Cardiac muscle cell (in vitro differentiated cells and primary cell): ENCODE measurements at places on chromosomes 16 and 17. TPM values are rescaled to one million over a fixed set of nuclear protein-coding genes. Genes with fewer than 3 reads are reported as not detected.

- no peak for DNase-seq
Measured at GRCh38 chr17:42329025-42329976, 41.0 kb downstream of the STAT5A start.

DNA sequence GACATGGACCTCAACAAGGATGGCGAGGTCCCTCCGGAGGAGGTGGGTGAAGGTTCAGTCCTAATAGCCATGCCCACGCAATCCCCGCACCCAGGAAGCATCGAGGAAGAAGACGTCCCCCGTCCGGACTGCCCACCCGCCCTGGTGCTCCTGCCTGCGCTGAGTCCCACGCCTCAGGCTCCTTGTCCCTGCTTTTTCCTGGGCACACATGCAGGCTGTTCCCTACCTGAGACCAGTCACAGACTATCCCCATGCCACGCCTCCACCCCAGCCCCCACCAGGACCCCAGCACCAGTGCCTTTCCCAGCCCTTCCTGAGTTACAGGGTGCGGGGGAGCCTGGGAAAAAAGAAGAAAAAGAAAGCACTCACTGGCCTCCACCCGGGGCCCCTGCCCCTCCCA is 9.0 kb downstream of the FKBP10 start:
- no peak for DNase-seq

Gene MT1B
- not detected in 2 replicates for total RNA-seq

GRCh38 chr17:50508573-50509460 is 578 bp downstream of the MYCBPAP start:
- no peak for DNase-seq

DNA sequence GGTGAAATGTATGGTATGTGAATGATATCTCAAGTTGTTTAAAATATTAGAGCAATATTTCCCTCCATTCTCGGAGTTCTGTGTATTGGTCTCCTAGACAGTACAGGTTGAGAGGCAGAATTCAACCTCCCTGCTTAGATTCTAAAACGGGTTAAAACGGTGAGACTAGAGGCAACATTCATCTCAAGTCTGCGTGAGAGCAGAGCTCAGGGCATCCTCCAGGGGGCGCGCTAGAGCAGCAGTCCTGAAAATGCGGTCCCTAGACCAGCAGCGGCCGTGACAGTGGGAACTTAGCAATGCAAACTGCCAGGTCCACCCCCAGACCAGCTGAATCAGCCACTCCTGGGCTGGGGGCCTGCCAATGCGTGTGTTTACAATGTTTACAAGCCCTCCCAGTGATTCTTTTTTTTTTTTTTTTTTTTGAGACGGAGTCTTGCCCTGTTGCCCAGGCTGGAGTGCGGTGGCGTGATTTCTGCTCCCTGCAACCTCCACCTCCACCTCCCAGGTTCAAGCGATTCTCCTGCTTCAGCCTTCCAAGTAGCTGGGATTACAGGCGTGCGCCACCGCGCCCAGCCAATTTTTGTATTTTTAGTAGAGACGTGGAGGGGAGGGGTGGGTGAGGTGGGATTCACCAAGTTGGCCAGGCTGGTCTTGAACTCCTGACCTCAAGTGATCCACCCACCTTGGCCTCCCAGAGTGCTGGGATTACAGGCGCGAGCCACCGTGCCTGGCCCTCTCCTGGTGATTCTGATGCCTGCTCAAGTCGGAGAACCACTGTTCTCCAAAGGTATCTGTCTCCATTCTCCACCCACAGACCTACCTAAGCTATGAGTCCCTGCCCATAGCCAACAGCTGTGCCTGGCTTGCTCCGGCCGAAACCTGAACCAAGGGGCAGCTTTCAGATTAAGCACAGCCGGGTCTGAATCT is 24.2 kb downstream of the KLHL36 start:
- DNase-seq = peak; percentile 74

Gene TRPV2
- 0.09 and 0.28 TPM in 2 replicates for total RNA-seq

GRCh38 chr17:61260071-61260797 is 139.4 kb upstream of the TBX2 start:
- peak; percentile 41 for DNase-seq

GRCh38 chr17:31378638-31379037 is 12.8 kb upstream of the RAB11FIP4 start:
- DNase-seq = no peak

- DNase-seq = no peak
Measured at GRCh38 chr17:77332034-77332971, 191.5 kb downstream of the SEC14L1 start.

- no peak for DNase-seq
Measured at GRCh38 chr17:80585890-80586845, 41.5 kb downstream of the RPTOR start.

DNA sequence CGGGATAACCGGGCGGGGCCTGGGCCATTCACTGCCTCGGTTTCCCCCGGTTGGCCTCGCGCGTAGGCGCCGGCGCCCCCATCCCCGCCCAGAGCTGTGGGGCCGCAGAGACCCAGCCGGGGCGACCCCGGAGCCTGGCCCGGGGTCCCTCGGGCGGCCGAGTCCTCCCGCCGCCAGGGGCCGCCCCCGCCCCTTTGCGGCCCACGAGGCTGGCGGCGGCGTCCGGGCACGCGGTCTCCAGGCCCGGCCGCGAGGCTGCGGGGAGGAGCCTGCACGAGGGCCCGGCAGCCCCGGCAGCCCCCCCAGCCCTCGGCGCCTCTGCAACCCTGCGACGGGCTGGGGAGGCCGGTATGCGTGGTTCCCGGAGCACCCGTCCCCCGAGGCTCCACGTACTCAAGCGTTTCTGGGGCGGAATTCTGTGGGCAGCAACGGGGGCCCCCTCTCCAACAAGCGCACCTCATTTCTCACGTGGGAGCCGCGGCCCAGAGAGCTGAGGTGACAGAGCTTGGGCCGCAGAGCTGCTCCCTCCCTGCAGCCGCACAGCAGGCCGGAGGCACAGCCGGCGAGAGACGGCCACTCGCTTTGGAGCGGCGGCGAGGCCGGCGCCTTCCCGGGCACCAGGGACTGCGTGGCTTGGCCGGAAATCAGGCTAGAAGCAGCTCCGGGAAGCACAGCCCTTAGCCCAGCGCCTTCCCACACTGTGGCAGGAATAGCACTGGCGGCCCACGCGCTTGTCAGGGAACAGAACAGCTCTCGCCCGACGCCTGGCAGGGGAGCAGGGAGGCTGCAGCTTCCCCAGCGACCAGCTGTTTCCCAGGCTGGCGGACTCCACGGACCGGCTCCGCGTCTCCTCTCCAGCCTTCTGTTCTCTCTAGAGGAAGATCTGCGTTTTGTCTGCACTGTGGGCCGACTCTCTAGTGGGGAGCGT is 867 bp upstream of the LIMD2 start:
- peak; percentile 53 for DNase-seq

Gene ST6GALNAC1
- total RNA-seq = 0.99 TPM in 1 of 2 replicates, not detected in the other

GRCh38 chr17:19799796-19800195 is 51.7 kb upstream of the ALDH3A1 start:
- no peak for DNase-seq

- no peak for DNase-seq
Measured at GRCh38 chr16:31334934-31335333, 20.0 kb upstream of the ITGAX start.

Gene KRT20
- total RNA-seq = not detected in 2 replicates

DNA sequence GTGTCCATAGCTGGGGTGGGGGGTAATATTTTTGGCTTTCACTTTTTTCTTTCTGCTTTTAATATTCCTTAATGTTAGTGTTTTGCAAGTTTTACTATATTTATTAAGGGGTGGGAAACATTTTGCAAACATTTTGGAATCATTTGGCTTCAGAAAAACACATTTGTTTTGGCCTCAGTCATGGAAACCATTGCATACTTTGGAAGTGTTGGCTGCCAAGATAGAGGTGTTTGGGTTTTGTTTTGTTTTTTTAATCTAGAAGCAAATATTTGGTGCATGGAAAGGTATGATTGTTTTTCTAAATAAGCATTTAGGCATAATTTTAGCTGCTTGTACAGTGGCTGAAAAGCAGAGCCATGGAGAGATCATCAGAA is 243.3 kb downstream of the KATNIP start:
- no peak for DNase-seq

DNA sequence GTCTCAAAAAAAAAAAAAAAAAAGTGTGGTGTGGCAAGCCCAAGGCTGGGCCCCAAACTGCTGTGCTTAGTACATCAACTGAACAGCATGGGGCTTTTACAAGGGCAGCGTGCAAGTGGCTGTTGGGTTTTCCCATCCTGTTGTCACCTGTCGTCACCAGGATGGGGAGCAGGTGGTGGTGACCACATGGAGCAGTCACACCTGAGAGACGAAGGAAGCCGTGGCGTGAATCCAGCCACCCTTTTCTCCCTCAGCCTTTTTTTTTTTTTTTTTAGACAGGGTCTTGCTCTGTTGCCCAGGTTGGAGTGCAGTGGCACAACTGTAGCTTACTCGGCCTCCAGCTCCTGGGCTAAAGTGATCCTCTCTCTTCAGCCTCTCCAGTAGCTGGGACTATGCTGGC is 4.1 kb upstream of the MRPL58 start:
- no peak for DNase-seq

Gene LGALS9B
- not detected in 2 replicates for total RNA-seq

GRCh38 chr16:31331807-31332301 is 23.1 kb upstream of the ITGAX start:
- no peak for DNase-seq

Gene PRAC2
- not detected in 2 replicates for total RNA-seq

DNA sequence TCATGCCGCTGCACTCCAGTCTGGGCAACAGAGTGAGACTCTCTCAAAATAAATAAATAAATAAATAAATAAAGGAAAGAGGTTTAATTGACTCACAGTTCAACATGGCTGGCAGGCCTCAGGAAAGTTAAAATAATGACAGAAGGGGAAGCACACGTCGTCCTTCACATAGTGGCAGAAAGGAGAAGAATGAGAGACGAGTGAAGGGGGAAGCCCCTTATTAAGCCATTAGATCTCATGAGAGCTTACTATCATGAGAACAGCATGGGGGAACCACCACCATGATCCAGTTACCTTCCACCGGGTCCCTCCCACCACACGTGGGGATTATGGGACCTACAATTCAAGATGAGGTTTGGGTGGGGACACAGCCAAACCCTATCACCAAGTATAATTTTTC is 54.5 kb downstream of the PAFAH1B1 start:
- DNase-seq = no peak

Gene TBC1D16
- 30.3 and 37.5 TPM in 2 replicates for total RNA-seq

Gene UMOD
- total RNA-seq = not detected in 2 replicates

Gene ACSM3
- total RNA-seq = 1.2 and 4.5 TPM in 2 replicates

Gene ATP2C2
- 0.18 TPM in 1 of 2 replicates, not detected in the other for total RNA-seq

Gene RAPGEFL1
- total RNA-seq = 7.1 and 12.2 TPM in 2 replicates

Gene EVI2A
- not detected in 2 replicates for total RNA-seq

- no peak for DNase-seq
Measured at GRCh38 chr16:81879625-81880024, 100.5 kb downstream of the PLCG2 start.

- no peak for DNase-seq
Measured at GRCh38 chr17:81683208-81683583, 401 bp downstream of the ARL16 start.

Gene ZP2
- not detected in 2 replicates for total RNA-seq

GRCh38 chr17:48769009-48769675 is 40.6 kb upstream of the HOXB13 start:
- no peak for DNase-seq

Gene PRKCB
- total RNA-seq = 0.66 and 1.6 TPM in 2 replicates

DNA sequence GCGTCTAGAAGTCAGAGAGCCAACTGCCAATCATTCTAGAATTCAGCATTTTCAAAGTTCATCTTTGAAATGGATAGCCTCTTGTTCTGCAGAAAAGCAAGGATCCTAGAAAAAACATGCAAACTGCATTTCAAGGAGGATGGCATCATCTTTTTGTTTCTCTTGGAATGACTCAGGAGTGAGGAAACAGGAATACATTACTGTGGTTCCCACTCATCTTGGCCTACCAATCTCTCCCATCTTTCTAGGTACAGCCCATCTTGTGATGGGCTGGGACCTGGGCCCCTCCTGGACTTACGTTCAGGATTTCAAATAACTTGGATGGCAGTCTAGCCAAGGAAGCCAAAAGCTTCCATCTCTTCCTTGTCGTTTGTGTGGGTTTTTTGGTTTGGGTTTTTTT is 363.4 kb downstream of the CDH13 start:
- no peak for DNase-seq

Gene PLLP
- total RNA-seq = 11.4 and 14.2 TPM in 2 replicates

GRCh38 chr16:1108299-1109252 is 12.5 kb upstream of the C1QTNF8 start:
- DNase-seq = no peak

- DNase-seq = peak; percentile 82
Measured at GRCh38 chr17:27502526-27503324, 46.5 kb downstream of the KSR1 start.

GRCh38 chr16:66741950-66742808 is 9.2 kb downstream of the DYNC1LI2 start:
- DNase-seq = no peak

Gene ENDOV
- 31.7 and 35.4 TPM in 2 replicates for total RNA-seq

- no peak for DNase-seq
Measured at GRCh38 chr16:49096176-49096945, 185.3 kb downstream of the CBLN1 start.

- DNase-seq = peak; percentile 10
Measured at GRCh38 chr17:10349403-10349802, 23.4 kb downstream of the MYH13 start.

Gene TBX6
- 1.6 and 5.0 TPM in 2 replicates for total RNA-seq

DNA sequence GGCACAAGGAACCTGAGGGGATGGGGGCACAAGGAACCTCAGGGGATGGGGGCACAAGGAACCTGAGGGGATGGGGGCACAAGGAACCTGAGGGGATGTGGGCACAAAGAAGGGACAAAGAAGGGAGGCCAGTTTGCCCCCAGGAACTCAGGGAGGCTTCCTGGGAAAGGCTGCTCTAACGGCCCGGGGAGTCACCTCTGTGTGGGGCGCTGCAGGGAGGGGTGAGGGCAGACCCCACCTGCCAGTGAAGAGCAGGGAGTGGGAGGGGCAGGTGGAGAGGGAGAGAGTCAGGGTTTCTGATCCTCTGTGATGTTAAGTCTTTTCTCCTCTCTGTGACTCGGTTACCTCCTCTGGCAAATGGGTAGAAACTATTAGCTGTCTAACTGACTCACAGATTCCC is 57.7 kb downstream of the TIMM22 start:
- DNase-seq = no peak

GRCh38 chr17:77115947-77116346 is 24.8 kb upstream of the SEC14L1 start:
- no peak for DNase-seq

DNA sequence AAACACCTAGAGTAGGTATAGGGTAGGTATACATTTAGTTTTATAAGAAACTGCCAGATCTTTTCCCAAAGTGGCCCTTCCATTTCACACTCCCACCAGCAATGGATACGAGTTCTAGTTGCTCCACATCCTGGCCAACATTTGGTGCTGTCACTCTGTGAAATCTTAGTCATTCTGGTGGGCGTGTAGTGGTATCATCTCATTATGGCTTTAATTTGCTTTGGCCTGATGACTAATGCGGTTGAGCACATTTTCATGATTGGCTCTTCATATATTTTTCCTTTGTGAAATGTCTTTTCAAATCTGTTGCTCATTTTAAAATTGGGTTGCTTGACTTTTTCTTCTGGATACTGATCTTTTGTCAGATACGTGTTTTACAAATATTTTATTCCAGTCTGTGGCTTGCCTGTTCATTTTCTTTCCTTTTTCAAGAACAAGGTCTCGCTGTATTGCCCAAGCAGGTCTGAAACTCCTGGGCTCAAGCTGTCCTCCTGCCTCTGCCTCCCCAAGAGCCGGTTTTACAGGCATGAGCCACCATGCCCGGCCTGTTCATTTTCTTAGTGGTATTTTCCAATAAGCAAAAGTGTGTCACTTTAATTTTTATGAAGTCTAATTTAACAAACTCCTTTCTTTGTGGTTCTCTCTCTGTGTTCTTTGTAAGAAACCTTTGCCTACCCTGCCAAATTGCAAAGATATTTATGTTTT is 192.4 kb downstream of the SEC14L1 start:
- peak; percentile 76 for DNase-seq

GRCh38 chr17:40352779-40353394 is 11.7 kb downstream of the GJD3 start:
- DNase-seq = no peak

Gene CX3CL1
- 0.71 and 1.7 TPM in 2 replicates for total RNA-seq

Gene JPH3
- 33.9 and 39.3 TPM in 2 replicates for total RNA-seq
